A549 treated with dexamethasone at 1 μM for 4 hours (cell line): ENCODE measurements at places on chromosomes 4 and X. TPM values are rescaled to one million over a fixed set of nuclear protein-coding genes. Genes with fewer than 3 reads are reported as not detected.

CCNB3 gene
- total RNA-seq, result 0.37 to 0.95 TPM (median 0.69 TPM) in 5 replicates

IL21 gene
- not detected in 5 replicates for total RNA-seq

ACE2 gene
- not detected in 5 replicates for total RNA-seq

SPANXN3 gene
- not detected in 5 replicates for total RNA-seq

SPINK2 gene
- 0.32 TPM in 1 of 5 replicates, not detected in the others for total RNA-seq

TMEM255A gene
- 0.33 to 1.1 TPM (median 0.61 TPM) in 5 replicates for total RNA-seq

PCGF3 gene
- 16.3 to 20.7 TPM (median 19.4 TPM) in 5 replicates for total RNA-seq

ABLIM2 gene
- total RNA-seq, result 5.3 to 11.5 TPM (median 7.6 TPM) in 5 replicates

FMR1 gene
- 18.3 to 25.8 TPM (median 22.0 TPM) in 5 replicates for total RNA-seq
